ENCODE measurements at places on chromosomes 13 and 19. TPM values are rescaled to one million over a fixed set of nuclear protein-coding genes. Genes with fewer than 3 reads are reported as not detected.
A peak's percentile ranks its signal among the peaks of the same experiment; 100 is the strongest.

- no peak for DNase-seq
Measured at GRCh38 chr13:45084515-45084914, 35.8 kb upstream of the GTF2F2 start.

GRCh38 chr19:8484331-8484894 lies 18.0 kb downstream of the PRAM1 start:
- no peak for DNase-seq

- DNase-seq, result no peak
Measured at GRCh38 chr13:48010698-48011097, 9.6 kb upstream of the SUCLA2 start.

- no peak for DNase-seq
Measured at GRCh38 chr13:23751195-23751594, 138.0 kb downstream of the MIPEP start.

DNA sequence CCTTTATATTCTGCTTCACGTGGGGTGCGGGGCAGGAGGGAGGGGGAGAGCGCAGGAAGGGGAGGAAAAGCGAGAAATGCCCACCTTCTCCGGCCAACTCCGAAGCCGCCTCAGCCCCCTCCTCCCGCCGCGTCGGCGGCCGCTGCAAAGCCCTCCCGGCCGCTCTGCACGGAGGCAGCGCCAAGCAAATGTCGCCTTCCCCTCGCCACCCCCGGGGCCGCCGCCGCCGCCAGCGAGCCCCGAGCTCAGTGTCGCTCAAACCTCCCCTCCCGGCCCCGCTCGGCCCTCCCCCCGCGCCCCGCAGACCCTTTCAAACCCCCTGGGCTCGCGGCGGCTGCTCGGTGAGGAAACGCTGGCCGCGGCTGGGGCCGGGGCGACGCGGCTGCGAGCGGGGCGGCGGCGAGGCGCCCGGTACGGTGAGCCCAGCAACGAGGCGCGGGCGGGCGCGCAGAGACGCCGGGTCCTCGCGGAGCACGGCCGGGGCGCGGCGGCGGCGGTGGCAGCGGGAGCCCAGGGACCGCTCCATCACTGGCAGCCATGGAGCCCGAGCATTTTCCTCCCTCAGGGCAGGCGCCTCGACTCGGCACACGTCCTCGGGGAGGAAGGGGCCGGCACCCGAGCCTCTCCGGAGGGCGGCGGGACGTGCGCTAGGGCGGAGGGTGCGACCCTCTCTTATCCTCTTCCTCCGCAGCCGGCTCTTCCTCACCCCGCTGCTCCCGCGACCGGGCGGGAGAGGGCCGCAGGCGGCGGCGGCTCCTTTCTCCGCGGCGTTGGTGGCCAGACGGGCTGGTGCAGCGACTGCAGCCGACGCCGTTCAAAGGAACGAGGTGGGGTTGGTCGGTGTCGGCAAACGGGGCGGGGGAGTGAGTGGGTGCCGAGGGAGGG lies 463 bp upstream of the TSC22D1 start:
- DNase-seq, result no peak

DNA sequence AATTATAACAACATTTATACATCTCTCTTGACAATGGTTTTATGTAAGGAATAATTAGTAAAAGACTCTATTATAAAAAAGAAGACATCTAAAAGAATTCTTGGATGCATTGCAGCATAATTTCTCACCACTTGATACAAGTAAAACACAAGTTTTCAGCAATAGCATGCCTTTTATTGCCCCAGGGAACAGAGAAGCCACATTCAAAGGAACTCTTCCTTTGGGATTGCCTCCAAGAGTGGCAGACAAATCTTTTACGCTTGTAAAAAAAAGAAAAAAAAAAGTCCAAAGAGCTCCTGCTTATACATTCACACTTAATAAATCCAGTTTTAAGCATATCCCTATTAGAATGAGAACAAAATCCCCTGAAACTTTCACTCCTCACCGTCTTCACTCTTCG lies 2357.8 kb upstream of the PCDH20 start:
- no peak for DNase-seq

- no peak for DNase-seq
Measured at GRCh38 chr19:10454267-10454666, 33.9 kb downstream of the PDE4A start.

DNA sequence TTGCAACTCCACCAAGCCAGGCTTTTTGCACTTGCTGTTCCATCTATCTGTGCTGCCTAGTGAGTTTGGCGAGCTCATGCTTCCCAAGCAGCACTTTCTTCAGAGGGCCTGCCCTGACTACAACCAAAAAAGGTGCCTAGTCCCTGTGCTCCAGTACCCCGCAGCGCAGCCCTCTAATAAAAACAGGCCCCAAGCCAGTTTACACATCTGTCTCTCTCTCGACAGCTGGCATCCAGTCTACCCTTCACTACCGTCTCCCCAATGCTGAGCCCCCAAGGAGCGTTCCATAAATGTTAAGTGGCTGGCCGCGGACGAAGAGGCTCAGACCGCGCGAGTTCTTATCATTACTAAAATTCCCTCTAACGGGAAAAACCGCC lies 512 bp downstream of the MED4 start:
- peak; percentile 0 for DNase-seq

- DNase-seq, result no peak
Measured at GRCh38 chr13:25525884-25526283, 154.1 kb downstream of the ATP8A2 start.

GSX1 gene
- not detected for polyA plus RNA-seq

DNA sequence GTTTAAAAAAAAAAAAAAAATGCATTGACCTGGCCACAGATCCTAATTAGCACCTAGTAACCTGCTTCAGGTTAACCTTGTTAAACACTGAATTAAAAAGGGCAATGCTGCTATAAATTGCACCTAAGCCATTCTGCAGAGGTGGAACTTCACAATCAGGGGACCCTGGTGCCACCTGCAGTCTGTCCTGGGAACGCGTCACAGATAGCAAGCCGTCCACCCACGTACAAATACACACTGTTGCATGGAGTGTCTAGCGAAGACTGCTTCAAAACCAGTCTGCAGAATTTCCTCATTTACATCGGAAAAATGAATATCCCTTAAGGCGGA lies 169.3 kb downstream of the COL4A1 start:
- DNase-seq, result no peak

ASF1B gene
- 8.1 TPM for polyA plus RNA-seq

GRCh38 chr19:18460900-18461299 lies 23.0 kb upstream of the ISYNA1 start:
- no peak for DNase-seq

RGCC gene
- polyA plus RNA-seq, result 21.4 TPM

GRCh38 chr13:33828431-33829129 lies 10.6 kb downstream of the RFC3 start:
- no peak for DNase-seq

- no peak for DNase-seq
Measured at GRCh38 chr13:104967836-104968630, 1567.4 kb downstream of the EFNB2 start.

- no peak for DNase-seq
Measured at GRCh38 chr19:2035590-2035991, 15.5 kb downstream of the MKNK2 start.

DNA sequence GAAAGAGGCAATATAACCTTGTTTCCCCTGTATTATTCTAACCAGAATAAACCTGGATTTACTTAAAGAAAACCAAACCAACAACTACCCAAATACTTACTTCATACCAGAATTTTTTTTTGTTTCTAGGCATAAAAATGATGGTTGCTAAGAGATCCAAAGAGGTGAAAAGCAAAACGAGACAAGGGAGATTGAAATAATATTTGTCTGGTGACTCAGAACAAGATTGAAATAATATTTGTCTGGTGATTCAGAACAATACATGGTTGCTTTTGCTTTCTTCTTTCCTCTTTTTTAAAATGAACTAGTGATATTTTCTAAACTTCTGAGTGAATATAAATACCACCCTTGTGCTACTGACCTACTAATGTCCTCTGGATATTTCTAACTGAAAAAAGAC lies 592.9 kb downstream of the KCTD12 start:
- no peak for DNase-seq

DNA sequence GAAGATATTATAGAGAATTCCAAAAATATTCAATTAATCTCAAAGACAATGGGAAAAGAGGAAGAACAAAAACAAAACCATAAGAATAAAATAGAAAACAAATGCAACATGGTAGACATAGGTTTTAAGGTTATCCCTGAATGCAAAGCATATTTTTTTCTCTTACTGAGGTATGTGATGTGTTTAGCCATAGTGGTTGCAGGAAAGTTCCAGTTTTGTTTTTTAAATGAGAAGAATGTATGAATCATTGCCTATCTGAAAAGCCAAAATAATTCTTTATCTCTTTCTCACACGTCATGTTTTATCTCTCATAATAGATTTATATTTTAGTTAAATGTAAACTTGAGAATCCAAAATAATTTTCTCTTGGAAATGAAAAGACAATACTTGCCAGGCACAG lies 2591.7 kb upstream of the PCDH20 start:
- DNase-seq, result no peak

DNA sequence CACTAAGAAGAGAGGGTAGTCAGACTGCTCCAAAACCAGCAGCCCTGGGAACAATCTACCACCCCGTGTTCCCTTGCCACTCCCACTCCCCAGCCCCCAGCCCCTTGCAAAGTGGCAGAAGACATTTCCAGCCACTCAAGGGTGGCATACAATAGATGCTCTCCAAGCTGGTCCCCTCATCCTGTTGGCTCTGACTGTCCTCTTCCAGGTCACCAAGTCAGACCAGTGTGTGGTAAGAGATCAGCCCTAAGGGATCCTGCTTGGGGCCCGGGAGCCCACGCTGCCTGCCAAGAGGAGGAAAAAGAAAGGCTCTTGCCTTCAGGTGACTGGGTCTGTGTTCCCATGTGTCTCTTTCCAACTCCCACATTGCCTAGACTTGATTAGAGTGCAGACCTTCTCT lies 25.0 kb downstream of the SERP2 start:
- DNase-seq, result no peak

- no peak for DNase-seq
Measured at GRCh38 chr19:35874392-35874930, 6.1 kb downstream of the APLP1 start.

DNA sequence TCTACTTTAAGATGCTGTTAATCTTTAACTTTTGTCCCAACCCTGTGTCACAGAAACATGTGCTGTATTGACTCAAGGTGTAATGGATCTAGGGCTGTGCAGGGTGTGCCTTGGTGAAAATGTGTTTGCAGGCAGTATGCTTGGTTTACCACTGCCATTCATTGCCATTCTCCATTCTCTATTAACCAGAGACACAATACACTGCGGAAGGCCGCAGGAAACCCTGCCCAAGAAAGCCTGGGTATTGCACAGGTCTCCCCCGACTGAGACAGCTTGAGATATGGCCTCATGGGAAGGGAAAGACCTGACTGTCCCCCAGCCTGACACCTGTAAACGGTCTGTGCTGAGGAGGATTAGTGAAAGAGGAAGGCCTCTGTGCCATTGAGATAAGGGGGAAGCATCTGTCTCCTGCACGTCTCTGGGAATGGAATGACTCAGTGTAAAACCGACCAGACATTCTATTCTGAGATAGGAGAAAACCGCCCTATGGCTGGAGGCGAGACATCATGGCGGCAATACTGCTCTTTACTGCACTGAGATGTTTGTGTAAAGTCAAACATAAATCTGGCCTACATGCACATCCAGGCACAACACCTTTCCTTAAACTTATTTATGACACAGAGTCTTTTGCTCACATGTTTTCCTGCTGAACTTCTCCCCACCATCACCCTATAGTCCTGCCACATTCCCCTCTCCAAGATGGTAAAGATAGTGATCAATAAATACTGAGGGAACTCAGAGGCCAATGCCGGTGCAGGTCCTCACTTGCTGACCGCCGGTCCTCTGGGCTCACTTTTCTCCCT lies 13.1 kb upstream of the ZNF888 start:
- DNase-seq, result no peak

DNA sequence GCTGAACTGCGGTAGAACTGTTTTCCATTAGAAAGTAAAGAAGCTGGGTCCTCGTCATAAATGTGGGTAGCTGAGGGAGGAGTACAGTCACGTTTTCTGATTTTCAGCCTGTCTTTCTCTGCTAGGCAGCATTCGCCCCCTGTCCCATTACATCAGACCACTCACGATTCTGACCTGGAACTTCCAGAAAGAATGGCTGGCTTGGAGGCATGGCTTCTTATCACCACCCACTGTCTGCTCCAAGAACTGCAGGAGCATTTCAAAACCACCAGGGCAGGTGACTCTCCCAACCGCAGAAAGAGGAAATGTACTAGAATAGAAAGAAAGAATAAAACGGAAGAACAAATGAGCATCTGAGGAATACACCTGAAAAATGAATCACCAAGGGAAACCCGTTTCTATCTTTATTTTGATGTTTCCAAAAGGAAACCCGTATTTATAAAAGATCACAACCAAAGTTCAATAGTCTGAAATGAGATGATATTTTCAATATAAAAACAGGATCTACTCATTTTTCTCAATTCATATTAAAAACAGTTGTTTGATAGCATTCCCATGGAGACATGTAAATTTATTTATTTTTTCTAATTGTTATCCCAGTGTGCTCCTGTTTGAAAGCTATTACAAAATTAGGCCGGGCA lies 22.1 kb upstream of the POMP start:
- peak; percentile 59 for DNase-seq

ERICH6B gene
- polyA plus RNA-seq, result 0.56 TPM

- DNase-seq, result no peak
Measured at GRCh38 chr19:5360003-5360780, 19.6 kb upstream of the PTPRS start.

DNA sequence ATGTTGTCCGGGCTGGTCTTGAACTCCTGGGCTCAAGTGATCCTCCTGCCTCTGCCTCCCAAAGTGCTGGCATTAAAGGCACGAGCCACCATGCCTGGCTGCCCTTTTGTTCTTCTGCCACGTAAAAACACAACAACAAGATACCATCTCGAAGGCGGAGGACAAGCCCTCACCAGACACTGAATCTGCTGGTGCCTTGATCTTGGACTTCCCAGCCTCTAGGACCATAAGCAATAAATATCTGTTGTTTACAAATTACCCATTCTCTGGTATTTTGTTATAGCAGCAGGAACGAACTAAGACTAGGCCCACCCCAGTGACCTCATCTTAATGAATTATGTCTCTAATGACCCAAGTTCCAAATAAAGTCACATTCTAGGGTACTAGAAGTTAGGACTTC lies 128.4 kb upstream of the CACNA1A start:
- DNase-seq, result no peak

All from muscle of back (tissue), 13 donors.